ENCODE measurements at places on chromosomes 1 and 21.

DNA sequence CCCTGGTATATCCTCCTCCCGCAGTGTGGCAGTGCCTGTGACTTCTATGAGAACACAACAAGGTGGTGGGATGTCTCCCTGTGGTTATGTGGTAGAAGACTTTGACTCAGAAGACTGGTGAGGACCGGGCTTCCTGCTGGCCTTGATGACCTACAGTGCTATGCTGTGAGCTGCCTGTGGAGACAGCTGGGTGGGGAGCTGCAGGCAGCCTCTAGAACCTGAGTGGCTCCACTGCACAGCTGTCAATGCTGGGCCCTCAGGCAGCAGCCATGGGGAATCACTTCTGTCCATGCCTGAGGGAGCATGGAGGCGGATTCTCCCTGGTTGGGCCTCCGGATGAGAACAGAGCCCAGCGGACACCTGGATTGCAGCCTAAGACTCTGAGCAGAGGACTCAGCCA, 14.9 kb downstream of the SLC1A7 start:
- DNase-seq = no peak

GRCh38 chr1:175708787-175709186, 34.6 kb downstream of the TNR start:
- DNase-seq = no peak

GRCh38 chr1:166140251-166140650, 26.6 kb downstream of the FAM78B start:
- no peak for DNase-seq

DNA sequence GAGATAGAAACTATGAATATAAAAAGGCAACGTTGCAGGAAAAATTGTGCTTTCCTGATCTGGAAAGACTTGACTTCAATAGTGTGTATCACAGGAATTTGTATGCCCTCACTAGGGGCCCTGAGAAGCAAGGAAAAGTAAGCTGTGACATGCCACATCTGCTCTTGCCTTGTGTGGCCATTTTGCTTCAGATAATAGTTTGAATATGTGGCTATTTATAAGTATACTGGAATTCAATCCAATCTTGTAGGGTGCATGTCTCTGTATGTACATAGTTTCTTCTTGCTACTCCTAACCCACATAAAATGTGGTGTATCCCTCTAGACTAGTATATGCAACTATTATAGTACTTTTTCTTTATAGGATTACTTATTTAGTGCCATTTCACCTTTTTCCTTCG, 31.1 kb upstream of the SCYL3 start:
- DNase-seq = no peak

DNA sequence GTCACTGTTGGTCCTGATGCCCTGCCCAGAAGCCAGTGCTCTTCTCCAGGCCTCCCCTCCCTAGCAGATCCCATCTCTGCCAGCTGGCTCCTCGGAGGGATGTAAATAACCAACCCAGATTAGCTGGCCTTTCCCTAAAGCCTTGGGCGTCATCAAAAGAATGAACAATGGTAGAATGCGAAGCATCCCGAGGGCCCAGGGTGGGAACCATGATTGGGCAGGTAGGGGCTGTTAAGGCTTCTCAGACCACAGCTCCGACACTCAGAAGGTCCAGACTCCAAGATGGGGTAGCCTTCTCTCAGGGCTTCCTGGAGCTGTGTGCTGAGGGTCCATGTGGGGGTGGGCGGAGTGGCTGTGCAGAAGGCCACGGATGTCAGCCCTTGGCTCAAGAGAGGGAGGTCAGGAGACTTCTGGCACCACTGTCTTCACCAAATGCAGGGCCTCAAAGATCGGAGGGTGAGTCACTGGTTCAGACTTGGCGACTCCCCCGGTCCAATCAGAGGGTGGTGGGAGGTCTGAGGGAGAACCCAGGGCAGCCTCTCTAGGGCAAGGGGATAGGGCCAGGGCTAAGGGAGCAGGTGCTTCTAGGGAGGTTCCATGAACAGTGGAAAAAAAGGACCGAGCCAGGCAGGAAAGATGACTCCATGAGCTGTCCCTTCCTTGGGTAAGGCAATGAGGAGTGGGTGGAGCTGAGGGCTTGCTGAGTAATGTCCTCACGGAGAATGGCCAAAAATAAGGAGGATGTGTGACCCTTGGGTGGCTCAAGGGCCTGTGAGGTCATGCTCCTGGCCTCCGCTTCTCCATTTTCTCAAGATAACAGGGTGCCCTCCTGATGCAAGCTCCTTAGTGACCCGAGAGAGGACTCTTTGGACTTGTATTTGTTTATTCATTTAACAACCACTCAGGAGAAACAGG, 58.4 kb upstream of the EPS8L3 start:
- DNase-seq = no peak

- DNase-seq = no peak
These were observed 68.6 kb downstream of the RPAP2 start for GRCh38 chr1:92367496-92367895.

DNA sequence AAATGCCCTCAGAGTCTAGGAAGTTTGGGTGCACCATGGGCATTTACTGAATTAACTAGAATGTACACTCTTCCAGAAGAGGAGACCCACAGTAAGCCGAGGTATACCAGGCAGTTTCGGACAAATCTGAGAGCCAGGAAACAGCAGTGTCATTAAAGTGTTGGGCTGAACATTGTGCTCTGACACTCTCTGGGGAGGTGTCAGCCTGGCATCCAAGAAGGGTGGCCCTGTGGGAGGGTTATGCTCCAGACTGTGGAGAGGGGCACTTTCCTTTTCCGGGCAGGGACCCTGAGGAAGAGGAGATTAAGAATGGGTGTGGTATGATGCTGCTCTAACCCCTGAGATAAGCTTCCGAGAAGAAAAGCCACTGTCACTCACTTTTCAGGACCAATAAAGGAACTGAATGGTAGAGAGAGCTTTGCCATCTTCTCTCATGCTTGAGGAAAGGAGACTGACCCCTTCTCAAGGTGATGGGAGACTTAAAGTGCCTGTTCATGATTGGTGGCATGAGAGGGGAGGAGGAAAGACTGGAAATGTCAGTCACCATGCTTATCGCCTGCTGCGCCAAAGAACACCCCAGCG, 98.2 kb downstream of the UCK2 start:
- no peak for DNase-seq

GRCh38 chr1:188140958-188141357, 1312.2 kb downstream of the PLA2G4A start:
- no peak for DNase-seq

Measured in stimulated activated CD8-positive, alpha-beta memory T cell treated with anti-CD3 and anti-CD28 coated beads, Interleukin-15, amount 100 ng/mL, for 24 hours (primary cell).